ENCODE measurements at places on chromosomes 16 and 17.

DNA sequence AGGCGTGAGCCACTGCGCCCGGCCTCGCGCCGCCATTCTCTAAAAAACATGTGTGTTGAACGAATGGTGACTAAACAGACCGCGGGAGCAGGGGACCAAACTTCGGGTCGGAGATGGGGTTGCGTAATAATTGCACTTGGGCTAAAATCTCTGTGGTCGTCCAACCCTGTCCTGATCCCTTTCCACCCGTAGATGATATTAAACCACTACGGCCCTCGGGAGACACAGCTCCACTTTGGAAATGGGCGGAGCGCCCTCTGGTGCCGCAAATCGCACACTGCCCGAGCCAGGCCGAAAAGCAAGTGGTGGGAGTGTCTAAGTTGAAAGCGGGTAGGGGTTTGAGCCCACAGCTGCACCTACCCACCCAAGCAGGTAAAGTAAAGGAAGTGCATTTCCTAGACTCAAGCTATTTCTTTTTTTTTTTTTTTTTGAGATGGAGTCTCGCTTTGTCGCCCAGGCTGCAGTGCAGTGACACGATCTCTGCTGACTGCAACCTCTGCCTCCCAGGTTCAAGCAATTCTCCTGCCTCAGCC, 17.0 kb downstream of the CAVIN1 start:
- peak; percentile 79 for DNase-seq

DNA sequence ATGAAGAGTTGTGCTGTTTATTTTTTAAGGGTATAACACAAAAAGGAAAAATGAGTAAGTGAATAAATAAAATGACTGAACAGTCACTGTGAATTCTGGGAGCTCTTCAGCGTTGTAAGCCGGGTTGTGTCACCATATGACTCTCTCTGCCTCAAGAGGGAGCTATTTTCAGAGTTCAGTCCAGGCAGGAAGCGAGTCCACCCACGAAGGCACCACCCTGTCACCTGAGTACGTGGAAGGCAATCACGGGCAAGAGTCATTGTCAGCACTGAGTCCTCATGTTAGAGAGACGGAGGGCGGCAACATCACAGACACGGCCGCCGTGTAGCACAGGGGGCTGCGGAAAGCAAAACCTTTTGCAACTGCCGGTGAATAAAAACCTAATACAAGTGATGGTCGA, 227.6 kb downstream of the UTP18 start:
- DNase-seq, result no peak

- no peak for DNase-seq
Observed at GRCh38 chr17:77804796-77805426, 153.6 kb upstream of the TNRC6C start.

DNA sequence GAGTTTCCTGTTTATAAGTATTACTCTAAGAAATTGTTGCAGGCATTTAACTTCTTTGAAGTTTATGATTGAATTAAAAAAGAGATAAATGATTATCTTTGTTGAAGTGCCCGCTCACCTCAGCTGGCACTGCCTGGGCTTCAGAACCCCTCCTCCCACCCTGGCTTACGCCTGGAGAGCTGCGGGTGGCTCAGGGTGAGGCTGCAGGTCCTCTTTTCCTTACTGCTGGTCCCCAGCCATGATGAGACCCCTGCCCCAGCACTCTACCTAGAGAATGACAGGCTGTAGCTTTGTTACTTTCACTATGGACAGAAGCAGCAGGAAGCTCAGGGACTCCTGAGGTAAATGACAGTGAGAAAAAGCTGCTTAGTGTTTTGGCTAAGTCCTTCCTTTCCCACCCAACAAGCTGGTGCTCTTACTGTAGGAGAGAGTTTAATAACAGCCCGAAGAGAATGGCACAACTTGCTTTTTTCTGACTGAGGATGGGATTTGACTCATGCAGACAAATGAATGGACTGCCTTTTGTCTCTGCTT, 62.1 kb downstream of the EPN2 start:
- DNase-seq, result no peak

- DNase-seq, result peak; percentile 23
Observed at GRCh38 chr17:39197380-39198185, at the start of gene CACNB1. Gene CACNB1, minus strand, starts transcription at chr17:39197669. Its CDS starts 174 bp downstream, at chr17:39197495.
